Brain microvascular endothelial cell (primary cell): ENCODE measurements at places on chromosomes 7 and 10.

- peak; percentile 5 for DNase-seq
These were observed 26.5 kb downstream of the LMTK2 start for GRCh38 chr7:98133181-98133580.

- DNase-seq: peak; percentile 93
These were observed 6.5 kb downstream of the HIPK2 start for GRCh38 chr7:139771001-139771956.

GRCh38 chr7:33511778-33512177 is 382.4 kb downstream of the BBS9 start:
- no peak for DNase-seq

DNA sequence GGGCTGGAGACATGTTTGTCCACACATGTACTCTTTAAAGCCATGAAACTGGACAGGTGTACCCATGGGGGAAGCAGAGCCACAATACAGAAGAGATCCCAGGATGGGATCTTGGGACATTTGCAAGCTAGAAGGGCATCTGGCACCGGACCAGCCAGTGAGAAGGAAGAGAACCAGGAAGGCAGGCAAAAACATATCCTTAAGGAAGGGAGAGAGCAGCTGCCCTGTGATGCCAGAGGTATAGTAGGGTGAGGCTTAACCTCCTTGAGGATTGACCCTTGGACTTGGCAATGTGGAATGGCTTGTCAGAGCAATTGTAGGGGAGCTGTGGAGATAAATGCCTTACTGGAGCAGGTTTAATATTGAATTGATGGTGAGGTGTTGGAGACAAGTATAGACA is 17.9 kb upstream of the SUV39H2 start:
- no peak for DNase-seq

DNA sequence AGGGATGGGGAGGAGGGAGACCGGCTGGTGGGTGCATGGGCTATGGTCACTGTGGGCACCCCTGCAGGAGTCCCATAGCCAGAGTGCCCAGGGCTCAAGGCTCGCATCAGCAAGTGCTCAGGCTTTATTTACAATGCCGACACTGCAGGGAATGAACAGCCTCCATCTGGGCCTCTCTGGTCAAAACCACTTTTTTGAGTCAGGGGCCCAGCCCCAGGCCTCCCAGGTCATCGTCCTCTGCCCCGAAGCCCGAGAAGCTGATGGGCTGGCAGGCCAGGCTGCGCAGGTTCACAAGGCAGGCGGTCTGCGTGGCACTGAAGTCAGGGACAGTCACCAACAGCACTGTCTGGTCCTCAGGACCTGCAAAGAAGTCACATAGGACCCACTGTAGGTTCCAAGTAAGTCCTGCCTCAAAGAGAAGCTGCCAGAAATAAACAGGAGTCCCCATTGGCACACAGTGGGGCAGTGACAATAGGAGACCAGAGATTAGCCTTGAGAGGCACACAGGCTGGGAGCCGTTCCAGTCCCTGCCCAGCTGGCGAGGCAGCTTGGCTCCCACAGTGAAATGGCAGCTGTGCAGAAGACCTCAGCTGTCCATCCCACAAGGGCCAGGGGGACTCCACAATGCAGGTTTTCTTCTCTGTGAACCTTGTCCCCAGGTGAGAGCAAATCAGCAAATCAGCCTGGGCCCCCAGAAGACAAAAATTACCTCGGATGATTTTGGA is 8.6 kb downstream of the POLD2 start:
- DNase-seq: no peak
